ENCODE measurements at places on chromosomes 4 and X.

DNA sequence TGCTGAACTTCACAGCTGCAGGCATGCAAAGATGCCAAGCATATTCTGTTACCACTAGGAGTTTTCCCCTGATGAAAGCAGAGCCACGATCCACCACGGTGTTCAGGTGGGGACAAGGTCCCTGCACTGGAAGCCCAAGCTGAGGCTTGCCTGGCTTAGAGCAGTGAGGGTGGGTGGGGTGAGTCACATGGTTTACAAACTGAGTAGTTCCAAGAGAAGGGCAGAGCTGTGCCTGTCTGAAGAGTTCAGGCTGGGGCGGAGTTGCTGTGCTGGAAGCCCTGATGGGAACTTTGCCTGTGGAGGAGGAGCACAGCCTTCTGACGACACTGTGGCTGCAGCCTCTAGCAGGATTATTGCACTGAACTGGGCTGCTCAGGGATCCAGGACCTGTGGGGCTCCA is 45.5 kb downstream of the FAM9B start:
- no peak for DNase-seq

DNA sequence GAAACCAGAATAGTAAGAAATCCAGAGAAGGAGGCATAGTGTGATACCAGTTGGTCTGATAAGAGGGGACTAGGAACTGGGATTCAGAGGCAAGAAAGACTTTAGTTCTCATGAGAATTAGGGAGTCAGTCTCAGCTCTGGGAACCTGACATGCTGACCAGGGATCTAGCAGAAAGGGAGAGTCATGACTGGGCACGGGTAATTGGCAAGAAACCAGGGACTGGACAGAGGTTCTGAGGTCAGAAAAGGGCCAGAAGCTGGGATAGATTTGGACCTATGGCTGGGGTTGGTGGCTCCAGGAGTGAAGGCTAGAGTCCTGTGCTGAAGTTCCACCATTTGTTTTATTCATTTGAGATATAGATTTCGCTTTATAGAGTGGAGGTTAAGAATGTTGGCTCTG is 110.2 kb upstream of the C1GALT1C1 start:
- DNase-seq, result no peak

- DNase-seq, result no peak
Measured at GRCh38 chrX:35809781-35810180, 11.6 kb downstream of the MAGEB16 start.

GRCh38 chrX:44223150-44223549 is 120.3 kb downstream of the EFHC2 start:
- DNase-seq, result no peak

DNA sequence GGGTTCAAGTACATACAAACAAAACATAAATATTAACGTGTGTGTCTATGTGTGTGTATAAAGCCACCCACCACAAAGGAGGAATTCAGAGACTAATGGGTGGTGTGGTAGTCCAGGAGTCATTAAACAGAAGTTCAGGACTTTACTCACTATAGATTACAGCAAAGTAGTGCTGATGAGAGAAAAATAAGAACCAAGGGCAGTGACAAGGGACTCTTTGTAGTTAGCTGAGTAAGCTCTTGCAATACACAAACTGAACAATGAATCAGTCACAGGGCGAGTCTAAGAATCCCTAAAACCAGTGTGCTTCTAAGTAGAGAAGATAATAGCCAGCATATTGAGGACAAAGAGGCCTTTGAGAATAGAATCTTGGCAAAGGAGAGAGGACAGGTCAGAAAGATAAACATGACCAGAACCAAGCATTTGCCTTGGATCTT is 232.4 kb downstream of the PPP3CA start:
- DNase-seq, result no peak

Measured in memory B cell (primary cell).